AG10803 (cell line): ENCODE measurements at places on chromosomes 3 and 15.
A peak's percentile ranks its signal among the peaks of the same experiment; 100 is the strongest.

- DNase-seq, result no peak
Observed at GRCh38 chr3:106792716-106793115, 584.5 kb upstream of the CCDC54 start.

- DNase-seq, result no peak
Observed at GRCh38 chr3:122766430-122766829, 27.2 kb downstream of the HSPBAP1 start.

DNA sequence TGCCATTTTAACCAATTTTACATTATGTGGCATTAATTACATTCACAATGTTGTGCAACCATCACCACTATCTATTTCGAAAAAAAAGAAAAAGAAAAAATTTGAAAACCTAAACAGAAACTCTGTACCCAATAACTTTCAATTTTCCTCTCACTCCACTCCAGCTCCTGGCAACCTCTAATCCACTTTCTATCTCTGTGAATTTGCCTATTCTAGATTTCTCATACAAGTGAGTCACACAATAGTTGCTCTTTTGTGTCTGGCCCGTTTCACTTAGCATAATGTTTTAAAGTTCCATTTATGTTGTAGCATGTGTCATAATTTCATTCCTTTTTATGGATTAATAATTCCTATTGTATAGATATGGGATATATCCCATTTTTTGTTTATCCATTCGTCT lies 53.3 kb upstream of the TBC1D5 start:
- no peak for DNase-seq

DNA sequence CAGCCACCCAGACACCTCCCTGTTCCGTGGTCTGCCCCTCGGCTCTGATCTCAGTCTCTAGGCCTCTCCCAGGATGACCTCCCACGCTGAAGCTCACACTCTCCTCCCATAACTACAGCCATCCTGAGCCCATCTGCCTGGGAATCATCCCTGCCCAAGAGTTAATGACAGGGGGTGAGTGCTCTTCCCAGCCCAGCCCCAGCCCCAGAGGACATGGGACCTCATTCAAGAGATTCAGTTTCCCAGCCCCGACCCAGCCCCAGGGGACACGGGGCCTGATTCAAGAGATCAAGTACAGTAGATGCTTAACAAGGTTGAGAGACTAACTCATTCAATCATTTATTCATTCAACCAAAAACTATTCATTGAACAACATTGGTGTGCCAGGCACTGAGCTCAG lies 272.0 kb downstream of the XXYLT1 start:
- no peak for DNase-seq

GRCh38 chr3:9780458-9780812 lies 10.7 kb upstream of the CAMK1 start:
- DNase-seq, result no peak

DNA sequence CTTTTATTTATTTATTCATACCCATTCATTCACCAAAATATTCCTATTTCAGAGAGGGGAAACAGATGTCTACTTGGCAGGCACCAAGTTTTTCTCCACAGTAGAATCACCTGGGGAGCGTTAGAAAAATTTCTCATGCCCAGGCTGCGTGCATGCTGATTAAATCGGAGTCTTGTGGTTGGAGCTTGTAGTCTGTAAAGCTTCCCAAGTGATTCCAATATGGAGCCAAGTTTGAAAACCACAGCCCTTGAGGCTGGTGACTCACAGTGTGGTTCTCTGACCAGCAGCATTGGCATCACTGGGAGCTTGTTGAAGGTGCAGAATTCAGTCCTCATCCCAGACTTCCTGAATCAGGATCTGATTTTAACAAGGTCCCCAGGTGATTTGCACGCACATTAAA lies 49.7 kb downstream of the PDHB start:
- DNase-seq, result peak; percentile 100

DNA sequence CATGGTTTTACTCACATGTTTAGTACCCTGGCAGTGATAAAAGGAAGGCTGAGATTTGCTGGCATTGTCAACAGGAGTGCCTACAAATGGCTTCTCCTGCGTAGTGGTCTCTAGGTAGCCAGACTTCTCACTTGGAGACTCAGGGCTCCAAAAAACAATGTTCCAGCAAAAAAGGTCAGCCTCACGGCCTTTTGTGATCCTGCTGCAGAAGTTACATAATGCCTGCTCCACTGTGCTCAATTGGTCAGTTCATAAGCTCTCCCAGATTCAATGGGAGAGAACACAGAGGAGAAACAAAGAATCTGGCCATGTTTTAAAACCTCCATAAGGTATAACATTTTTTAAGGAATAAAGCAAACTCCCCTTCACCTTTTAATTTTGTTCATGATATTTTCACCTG lies 76.1 kb upstream of the CMSS1 start:
- no peak for DNase-seq

DNA sequence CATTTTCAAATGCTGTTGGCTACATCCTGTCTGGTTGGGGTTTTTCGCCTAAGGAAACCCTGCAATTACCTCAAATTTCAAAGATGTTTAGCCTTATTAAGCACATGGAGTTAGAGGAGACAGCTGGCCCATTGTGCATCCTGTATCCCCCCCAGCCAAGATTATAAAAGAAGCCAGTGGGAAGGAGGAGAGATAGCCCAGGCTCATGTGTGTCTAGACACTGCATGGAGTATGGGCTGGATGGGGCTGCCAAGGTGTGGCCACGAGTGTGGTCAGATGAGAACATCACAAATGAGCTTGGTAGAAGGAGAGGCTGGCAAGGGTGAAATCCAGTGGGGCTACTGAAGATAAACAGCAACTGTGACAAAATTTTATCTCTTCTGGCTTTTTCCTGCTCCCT lies 270.0 kb upstream of the TBC1D5 start:
- DNase-seq, result no peak

DNA sequence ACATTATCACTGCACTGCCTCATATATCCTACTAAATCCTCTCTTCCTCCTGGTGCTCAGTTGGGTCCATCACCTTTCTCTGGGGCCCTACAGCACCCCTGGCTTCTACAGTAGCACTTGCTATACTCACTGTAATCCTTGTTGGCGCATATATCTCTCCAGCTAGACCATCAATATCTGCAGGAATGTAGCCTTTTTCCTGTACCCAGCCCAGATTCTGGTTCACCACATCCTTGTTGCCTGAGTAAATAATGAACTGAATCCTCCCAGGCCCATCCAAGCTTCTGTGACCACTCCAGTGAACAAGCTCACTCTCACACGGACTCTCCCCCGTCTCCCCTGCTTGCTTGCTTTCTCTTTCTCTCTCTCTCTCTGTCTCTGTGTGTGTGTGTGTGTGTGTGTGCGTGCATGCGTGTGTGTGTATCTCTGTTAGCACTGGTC lies 62.5 kb upstream of the LIPC start:
- DNase-seq, result peak; percentile 45
